Activated CD4-positive, alpha-beta T cell treated with anti-CD3 and anti-CD28 coated beads for 1 hour (primary cell): ENCODE measurements at places on chromosomes 2 and 18.

DNA sequence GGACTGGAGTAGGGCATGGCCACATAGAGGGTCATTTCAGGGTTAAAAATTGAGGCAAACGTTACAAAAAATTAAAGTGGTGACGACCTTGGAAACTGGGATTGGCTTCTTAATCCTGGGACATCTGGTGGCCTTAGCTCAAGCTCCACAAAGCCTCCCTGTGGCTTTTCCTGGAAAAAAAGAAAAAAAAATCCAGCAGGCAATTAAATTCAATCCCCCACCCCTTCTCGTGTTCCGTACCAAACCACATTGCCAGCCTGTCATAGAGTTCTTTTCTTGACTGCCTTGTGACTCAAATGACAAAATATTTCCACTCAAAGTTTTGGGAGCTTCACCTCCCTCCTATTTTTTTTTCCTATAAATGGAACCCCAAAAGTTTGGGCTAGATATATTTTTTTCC is 195.6 kb downstream of the HRH4 start:
- DNase-seq: no peak

DNA sequence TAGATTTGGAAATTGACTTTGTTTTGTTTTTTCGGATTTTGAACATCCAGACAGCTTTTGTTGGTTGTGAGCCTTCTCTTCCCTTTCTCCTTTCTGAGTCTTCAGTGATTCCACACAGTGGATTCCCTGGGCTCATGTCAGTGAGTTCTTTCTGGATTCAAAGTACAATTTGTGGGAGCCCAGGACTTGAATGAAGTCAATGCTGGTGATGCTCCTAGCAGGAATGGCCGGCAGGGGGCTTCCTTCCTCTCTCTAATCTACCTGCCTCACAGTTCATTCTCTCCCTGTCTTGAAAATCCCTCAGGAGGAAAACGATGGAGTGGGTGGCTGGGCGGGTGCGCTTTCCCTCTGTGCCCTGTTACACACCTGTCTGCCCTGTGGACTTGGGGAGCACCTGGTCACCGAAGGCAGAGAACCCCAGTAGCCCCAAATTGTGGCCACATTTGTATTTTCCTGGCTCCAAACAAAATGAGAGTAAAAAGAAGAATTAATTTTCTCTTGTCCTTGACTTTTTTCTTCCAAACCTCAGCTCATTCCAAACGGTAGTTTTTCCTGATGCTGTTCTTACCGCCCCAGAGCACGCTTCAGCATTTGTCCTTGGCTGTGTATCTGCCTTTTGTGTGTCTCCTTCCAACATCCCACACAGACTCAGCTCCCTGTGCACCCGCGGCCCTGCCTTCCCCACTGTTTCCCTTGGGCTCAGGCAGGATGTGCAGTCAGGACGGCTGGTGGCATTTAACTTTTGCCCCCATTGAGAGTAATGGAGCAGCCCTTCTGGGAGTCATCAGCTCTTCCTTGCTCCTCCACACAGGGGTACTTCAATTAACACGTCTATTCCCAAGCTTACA is 86.6 kb downstream of the MARCO start:
- DNase-seq: no peak

- no peak for DNase-seq
These were observed 755.5 kb downstream of the RNF144A start for GRCh38 chr2:7672685-7673071.

- DNase-seq: no peak
These were observed 78.4 kb downstream of the CD8B2 start for GRCh38 chr2:106565599-106565998.

DNA sequence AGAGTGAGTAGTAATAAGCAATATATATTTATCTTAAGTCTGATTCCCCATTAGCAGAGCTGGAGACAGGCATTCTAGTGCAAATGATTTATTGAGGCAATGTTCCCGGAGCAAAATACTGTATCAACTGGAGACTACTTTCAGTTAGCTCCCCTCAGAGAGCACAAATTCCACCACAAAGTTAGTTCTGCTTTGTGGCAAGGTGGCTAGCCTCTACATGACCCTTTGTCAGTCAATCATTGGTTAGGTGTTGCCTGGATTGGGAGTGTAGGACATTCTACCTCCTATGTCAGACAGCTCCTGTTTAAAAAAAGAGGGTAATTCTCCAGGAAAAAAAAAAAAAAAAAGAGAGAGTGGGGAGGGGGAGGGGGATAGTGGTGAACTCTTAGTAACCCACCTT is 402.2 kb downstream of the NR4A2 start:
- DNase-seq: no peak

DNA sequence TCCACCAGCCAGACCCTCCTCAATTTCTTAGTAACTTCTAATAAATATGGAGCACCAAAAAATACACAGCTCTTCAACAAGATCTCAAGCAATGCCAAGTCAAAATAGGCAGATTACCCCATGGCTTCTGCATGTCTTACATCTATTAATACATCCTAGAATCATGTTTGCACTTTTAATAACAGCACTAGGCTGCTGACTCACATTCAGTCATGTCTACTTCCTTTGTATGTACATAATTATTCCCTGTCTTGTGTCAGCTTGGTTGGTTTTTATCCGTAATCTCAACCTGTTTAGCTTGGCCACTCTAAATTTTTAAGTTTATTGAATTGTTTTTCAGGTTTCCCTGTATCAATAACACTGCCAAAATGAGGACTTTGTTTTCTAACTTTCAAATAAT is 420.1 kb upstream of the ACVR2A start:
- no peak for DNase-seq

GRCh38 chr2:42752314-42752713 is 11.6 kb downstream of the OXER1 start:
- no peak for DNase-seq

DNA sequence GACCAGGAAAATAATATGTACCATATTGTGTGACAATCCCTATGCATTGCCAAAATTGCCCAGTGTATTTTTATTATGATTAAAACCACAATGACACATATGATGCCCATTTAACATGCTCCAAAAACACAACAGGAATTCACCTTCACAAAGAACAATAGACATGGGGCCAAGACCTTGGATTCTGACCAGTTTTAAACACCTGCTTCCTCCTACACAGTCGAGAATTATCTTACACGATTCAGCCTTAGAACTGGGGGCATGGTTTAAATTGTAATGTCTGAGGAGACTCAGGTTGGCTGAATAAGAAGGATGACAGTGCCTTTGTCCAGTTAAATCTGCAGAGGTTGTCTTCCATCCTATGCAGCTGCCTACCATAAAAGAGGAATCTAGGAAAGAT is 212.7 kb downstream of the PLCL1 start:
- no peak for DNase-seq

DNA sequence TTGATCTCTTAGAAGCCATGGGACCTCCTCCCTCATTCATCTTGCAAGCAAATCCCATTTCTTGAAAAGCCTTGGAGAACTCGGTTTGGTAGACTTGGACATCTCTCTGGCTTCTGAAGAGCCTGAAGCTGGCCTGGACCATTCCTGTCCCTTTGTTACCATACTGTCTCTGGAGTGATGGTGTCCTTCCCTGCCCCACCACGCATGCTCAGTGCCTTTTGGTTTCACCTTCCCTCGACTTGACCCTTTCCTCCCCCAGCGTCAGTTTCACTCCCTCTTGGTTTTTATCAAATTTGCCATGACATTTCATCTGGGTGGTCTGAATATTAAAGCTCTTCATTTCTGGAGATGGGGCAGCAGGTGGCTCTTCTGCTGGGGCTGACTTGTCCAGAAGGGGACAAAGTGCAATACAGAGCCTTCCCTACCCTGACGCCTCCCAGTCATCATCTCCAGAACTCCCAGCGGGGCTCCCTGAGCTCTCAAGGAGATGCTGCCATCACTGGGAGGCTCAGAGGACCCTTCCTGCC is 20.0 kb downstream of the FOSL2 start:
- no peak for DNase-seq

GRCh38 chr18:31199190-31199769 is 36.6 kb upstream of the DSC1 start:
- DNase-seq: no peak

- no peak for DNase-seq
These were observed 204.9 kb upstream of the MC4R start for GRCh38 chr18:60577457-60577856.

- DNase-seq: no peak
These were observed 212.9 kb upstream of the STON1 start for GRCh38 chr2:48316753-48317750.

DNA sequence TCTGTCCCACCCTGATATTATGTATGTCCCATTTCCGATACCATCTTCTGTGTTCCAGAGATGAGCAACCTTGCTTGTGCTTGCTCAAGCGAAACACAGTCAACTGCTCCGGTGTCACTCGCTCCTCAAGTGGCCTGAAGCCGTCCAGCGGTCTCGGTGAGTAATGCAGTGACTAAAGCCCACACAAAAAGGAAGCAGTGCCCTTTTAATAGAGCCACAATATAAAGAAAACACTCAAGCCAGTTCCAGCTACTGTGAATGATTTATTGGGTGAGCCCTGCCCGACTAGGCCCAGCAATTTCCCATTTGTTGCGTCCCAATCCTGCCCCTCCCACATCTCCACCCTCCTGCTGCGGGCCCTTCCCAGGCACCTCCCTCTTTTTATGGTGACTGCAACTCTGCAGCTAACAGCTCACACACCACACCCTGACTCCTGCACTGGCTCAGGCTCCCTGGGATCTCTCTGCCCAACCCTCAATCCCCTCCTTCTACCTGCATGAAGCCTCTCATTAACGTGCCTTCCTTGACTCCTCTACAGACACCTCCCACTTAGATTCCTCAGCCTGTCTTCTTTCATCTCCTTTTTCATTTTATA is 44.2 kb upstream of the DSC1 start:
- no peak for DNase-seq
